ENCODE measurements at places on chromosomes 2 and 18.

DNA sequence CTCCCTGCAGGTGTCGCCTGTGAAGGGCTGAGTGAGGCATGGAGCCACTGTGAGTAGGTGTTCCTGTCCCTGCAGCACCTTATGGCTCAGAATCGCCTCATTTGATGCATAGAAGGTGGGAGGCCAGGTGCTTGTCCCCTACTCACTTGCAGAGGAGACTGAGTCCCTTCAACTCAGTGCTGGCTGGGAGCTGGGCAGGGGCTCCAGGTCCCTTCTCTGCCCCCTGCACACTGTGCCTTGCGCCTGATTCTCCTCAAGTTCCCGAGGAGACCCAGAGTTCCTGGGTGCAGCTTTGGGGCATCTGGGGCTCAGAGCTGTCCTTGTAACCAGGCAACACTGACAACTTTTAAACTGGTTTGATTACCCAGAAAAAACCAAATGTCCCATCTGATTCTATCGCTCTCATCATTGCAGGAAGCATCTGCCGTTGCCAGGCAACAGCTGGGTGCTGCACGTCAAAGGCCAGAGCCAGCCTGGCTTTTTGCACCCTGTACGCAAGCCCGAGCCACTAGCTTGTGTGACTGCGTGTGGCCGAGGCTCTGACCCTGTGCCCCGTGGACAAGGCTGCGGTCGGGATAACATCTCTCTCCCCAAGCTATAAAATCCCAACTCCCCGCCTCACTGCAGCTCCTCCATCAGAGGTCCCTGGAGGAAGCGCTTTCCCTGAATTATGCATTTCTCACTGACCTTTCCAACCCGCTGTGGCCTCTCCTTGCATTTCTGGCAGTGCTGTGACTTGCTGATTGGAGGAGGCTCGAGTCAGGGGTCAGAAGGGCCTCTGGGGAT lies 130.8 kb upstream of the HDAC4 start:
- no peak for ATAC-seq

- ATAC-seq: no peak
Observed at GRCh38 chr2:106531676-106532214, 44.6 kb downstream of the CD8B2 start.

DNA sequence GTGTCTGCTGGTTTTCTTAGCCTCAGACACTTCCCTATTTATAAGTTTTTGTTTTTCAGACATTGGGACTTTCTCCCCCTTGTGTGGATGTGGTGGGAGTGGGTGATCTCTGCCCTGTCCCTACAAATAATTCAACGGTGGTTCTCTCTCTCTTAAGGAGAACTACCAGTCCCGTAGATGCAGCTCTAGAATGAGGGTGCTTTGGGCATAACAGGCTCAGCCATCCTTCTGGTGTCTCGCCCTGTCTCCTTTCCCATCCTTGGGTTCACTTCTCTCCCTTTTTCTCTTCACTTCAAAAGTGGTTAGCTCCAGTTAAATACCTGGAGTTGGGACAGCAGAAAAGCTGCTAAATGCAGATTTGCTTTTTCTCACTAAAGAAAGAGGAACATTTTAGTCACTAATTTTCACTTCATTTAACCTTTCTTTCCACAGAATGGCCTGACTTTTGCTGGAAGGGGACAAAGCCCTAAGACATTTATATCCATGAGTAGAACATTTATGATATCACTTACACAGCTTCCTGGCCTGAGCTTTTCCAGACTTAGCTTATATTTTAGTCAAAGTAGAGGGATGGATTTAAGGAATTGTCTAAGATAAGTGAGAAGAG lies 121.2 kb upstream of the CXCR4 start:
- ATAC-seq: no peak

DNA sequence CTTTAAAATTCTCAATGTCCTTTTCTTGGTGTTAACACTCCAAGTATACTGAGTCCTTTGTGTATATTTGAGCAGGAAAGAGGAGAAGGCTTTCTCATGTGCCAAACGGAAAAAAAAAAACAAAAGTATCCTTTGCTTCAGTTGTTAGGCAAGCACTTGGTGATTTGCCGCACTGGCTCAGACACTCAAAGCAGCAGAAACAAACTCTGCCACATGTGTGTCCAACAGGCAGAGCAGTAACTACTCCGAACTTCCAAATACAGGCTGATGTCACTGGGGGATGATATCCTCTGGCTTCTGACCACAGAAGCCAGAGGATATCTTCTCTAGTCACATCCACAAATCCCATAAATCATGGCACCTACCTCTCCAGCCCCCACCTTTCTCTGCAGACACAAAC lies 108.0 kb upstream of the SALL3 start:
- no peak for ATAC-seq

DNA sequence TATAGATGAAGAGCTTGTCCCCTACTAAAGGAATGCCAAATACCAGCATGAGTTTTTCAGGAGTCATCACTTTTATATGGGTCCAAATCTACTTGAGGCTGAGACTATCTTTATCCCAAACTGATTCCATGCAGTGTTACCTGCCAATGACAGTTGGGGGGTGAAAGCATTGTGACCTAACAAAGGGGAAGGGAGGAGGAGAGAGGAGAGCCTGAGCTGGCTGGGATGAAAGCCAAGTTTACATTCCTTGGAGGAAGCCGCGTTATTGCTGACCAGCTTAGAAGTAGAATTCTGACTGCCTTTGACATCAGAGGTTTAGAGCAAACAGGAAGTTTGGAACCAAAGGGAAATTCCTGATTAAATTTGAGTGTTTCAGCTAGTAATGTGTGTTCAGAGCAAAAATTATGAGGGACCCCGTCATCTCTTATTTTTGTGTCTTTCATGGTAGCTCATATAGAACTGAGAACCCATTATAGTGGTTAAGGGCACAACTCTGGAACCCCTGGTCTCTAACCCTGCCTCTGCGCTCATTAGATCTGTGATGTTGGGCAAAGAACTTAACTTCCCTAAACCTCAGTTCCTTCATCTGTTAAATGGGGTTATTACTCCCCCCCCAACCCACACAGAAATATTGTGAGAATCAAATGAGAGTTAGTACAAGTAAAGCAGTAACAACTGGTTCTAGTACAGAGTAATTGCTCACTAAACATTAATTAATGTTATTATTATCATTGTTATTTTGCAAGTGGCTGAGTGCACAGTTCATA lies 199.3 kb upstream of the EPAS1 start:
- ATAC-seq: peak; percentile 97

DNA sequence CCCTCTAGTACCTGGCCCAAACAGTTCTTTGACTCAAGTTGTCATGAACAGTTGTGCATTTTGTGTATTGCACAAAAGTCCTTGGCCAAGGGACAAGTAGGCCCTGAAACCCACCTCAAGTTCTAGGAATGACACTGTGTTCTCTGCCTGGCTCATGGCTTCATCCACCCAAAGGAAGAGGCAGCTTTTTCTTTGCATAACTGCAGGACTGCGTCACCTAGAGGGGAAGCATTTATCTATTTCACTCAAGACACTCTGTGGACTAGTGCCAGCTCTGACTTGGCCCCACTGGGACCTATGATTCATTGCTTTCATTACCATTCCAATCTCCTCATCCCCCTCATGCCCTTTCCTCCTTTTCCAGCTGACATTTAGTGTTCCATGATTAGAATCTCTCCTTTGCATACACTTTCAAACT lies 119.3 kb upstream of the SIX2 start:
- ATAC-seq: peak; percentile 95

DNA sequence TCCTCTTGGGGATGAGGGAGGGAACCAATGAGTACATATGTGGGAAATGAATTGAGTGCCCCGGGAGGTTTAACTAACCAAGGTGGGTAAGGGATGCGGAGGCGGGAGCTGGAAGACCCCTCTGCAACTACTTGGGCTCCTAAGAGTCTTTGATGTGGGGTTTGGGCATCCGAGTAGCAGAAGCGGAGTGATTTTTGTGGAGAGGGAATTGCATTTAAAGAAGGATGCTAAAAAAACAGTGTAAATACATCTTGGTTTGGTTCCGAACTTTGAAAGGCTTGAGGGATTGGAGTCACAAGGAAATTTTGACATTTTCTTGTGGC lies 215.7 kb downstream of the MCFD2 start:
- no peak for ATAC-seq

DNA sequence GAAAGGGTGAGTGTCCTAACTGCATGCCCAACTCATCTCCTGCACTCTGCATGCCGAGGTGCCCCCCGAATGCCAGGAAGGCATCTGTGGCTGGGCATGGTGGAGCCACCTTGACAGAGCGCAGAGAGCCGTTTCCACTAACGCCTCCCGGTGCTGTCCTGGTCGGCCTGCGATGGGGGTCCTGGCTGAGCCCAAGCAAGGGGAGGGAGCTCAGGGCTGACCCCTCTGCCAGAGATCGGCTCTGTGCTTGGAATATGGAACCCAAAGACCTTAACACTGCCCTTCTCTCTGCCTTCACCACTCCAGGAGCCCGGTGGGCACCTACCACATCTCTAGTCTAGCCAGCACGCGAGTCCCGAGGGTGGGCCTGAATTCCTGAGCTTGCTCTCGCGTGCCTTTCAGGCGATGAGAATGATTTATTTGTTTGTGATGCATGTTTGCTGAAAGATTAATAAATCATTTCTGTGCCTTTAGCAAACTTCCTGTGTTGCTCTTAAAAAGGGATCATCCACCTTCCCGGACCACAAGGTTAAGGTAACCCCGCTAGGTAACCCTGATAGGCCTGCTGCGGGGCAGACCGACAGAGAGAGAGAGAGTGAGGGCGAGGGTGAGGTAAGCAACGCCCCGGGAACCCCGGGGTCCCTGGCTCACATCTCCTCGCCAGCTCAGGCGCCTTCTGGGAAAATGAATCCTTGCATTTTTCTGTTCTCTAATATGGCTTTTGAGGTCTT lies 35.3 kb downstream of the PDIA6 start:
- ATAC-seq: no peak

DNA sequence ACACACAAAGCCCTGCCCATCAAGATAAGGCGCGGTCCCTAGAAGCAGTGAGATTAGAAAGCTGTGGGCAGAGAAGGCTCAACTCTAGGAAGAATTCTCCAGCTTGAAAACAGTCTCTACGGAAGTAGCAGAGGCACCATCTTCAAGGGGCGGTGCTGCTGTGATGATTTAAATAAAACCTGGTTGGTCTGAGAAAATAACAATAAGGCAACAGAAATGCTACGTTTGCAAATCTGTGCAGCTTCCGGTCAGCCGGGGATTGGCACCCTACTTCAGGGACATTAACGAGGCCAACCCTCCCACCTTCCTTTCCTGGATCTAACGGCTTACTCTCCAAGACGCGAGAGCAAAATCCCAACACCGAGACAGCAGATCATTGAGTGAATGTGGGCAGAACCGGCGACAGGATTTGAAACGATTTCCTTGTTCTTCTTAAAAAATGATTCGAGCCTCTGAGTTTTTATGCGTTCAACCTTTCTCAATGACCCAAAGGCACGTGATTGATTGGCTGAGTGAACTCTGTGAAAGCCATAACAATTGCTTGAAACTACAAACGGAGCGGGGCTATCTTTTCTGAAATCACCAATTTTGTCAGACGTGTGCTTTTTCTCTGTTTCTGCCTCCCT lies 93.7 kb upstream of the ZNF516 start:
- no peak for ATAC-seq

- no peak for ATAC-seq
Observed at GRCh38 chr18:56146565-56146964, 491.8 kb downstream of the TXNL1 start.

- no peak for ATAC-seq
Observed at GRCh38 chr2:41314511-41315070, 733.2 kb upstream of the PKDCC start.

GRCh38 chr2:74387346-74387745 lies 7.2 kb upstream of the DCTN1 start:
- ATAC-seq: no peak

- no peak for ATAC-seq
Observed at GRCh38 chr2:50769406-50770181, 262.3 kb downstream of the NRXN1 start.

DNA sequence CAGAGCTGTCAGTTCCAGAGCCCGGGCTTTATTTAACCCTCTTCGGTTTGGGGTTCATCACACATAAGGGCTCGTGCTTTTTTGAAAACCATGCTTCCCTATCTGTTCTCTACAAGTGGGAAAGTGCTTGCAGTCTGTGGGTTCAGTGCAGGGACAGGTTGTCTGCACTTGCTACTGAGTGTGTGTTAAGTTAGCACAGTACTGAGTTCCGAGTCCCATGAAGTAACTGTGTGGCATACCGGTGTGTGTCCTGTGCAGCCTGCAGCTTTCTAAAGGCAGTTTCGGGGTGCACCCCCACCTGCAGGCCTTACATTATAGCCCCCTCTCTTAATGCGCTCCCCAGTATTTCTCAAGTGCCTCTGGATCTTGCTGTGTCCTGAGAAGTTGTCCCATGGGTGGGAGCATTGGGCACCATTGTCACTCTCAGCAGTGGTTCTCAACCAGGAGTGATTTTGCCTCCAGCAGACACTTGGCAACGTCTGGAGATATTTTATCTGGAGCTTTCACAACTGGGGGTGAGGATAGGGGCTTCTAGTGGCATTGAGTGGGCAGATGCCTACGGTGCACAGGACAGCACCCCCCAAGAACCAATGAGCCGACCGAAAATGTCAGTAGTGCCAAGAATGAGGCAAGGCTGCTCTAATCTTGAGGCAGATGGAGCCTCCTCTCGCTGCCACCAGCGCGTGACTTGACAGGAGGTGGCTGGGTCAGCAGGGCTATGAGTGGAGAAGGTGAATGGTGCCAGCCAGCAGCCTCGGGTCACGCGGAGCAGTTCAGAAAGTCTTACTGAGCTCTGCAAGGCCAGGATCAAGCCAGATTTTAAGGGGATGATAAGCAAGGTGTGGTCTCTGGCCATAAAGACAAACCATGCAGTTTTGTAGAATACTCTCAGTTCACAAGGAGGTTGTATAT lies 152.2 kb downstream of the SMAD7 start:
- no peak for ATAC-seq

GRCh38 chr2:226673314-226673723 lies 126.3 kb downstream of the IRS1 start:
- ATAC-seq: peak; percentile 87

GRCh38 chr2:121699421-121700333 lies 37.0 kb downstream of the NIFK start:
- peak; percentile 89 for ATAC-seq

GRCh38 chr2:98460573-98461497 lies 16.2 kb downstream of the INPP4A start:
- no peak for ATAC-seq

Measured in SK-N-SH treated with all-trans-retinoic acid at 6 μM for 48 hours (cell line).